ENCODE measurements at places on chromosomes 5 and 9.

DNA sequence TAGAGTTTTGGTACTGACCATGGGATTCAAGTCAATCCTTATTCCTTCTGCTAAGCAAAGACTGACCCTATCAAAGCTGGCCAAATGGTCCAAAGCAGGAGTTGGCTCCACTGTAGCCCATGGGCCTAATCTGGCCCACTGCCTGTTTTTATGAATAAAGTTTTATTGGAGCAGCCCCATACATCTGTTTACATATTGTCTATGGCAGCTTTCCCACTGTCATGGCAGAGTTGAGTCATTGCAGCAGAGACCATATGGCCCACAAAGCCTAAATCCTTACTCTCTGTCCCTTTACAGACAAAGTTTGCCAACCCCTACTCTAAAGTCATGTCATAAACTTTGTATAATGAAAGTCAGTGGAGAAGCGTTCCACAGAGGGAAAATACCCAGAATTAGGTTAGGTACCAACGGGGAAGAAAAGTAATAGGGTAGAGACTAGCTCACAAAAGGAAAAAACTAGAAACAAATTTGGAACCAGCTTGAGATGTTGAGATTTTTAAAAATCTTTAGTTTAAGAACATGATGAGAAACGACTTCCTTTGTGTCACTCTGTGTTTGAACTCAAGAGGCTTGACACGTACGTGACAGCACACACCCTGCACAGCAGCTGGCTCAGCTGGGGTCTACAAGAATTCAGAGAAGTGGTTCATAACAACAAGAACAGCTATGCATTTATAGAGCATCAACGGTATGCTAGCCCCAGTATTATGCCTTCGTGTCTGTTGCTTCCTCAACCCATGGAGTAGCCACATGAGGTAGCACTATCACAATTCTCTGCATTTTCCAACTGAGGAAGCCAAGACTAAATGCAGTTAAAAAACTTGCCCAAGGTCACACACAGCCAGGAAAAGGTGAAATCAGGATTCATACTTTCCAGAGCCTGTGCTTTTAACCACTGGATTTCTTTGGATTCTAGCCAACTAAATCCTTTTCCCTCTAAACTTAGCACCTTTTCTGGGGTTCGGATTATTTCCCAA is 198.9 kb upstream of the WWC1 start:
- DNase-seq: no peak

DNA sequence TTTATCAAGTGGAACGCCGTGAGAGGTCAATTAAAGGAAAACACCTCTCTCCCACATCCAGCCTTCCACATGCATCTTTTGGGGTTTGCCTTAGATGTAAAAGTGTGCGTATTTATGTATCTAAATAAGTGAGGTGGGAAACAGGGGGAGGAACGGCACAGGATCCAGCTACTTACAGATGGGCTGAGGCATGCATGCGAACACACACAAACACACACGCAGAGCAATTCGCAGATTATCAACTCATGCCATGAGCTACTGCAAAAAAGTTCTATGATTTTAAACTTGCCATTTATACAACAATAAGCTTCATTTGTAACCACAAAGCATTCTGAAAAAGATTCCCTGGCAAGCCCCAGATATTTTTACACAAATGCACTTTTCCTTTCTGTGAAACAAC is 242.1 kb downstream of the BNC2 start:
- no peak for DNase-seq

DNA sequence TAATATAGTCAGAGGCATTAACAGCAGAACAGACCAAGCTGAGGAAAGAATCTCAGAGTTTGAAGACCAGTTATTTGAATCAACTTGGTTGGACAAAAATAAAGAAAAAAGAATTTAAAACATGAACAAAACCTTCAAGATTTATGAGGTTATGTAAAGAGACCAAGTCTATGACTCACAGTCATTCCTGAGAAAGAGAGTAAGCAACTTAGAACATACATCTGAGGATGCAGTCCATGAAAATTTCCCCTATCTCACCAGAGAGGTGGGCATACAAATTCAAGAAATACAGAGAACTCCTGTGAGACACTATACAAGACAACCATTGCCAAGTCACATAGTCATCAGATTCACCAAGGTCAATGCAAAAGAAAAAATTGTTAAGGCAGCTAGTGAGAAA is 17.4 kb upstream of the C9orf72 start:
- no peak for DNase-seq

GRCh38 chr9:96031916-96032534 is 156.5 kb downstream of the ERCC6L2 start:
- no peak for DNase-seq

DNA sequence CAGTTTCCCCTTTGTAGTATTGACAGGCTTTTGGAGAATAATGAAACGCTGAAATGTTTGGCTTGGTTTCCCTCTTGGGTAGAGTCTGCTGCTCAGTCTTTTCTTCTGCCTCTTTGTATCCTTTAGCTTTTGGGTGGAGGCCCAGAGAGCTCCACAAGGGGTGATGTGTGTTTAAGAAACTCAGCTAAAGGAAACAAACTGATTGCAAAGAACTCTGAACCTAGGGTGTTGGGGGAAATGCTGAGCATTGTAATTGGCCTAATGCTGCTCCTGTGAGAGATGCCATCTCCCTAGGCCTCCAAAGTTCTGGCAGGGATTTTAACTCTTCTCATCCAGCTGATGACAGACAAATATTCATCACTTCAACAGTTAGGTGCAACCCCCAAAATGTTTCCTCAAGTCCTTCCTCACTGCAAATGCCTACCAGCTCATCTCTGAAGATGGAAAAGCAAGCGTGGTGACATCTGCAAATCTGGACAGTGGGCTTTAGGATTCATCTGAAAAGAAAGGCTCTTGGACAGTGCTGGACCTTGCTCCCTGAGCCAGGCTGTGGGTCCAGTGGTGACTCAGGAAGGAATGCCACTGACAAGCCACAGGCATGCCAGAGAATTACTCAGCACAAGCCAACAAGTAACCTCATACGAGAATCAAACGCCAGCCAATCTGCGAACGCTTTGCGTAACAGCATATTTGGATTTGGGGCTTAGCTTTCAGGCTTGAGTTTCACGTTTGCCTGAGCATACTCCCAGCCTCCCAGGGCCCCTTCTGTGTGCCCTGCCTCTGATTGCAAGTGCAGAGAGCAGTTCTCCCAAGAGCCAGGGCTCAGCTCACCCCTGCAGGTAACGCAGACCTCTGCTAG is 30.5 kb upstream of the ZSWIM6 start:
- peak; percentile 81 for DNase-seq

Measured in left colon (tissue), 2 donors.